ENCODE measurements at places on chromosomes 2 and 18.

DNA sequence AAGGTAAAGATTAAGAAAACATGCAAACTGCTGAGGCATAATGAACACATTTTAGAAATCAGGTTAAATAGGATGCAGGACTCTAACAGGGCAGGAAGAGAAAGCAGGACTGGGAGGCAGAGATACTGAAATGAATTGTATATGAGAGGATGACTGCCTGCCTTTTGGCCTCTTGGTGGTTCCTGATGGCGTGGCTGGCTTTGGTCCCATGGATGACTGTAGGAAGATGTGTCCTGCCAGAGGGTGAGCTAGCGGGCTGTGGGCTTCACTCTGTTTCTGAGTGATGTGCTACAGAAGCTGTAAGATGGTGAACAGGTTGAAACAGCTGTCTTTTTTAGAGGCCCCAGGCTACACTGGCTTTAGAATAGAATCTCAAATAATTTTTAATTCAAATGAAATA is 517.0 kb downstream of the SLC4A3 start:
- DNase-seq = no peak

GRCh38 chr2:211723398-211723797 is 815.2 kb downstream of the ERBB4 start:
- no peak for DNase-seq

DNA sequence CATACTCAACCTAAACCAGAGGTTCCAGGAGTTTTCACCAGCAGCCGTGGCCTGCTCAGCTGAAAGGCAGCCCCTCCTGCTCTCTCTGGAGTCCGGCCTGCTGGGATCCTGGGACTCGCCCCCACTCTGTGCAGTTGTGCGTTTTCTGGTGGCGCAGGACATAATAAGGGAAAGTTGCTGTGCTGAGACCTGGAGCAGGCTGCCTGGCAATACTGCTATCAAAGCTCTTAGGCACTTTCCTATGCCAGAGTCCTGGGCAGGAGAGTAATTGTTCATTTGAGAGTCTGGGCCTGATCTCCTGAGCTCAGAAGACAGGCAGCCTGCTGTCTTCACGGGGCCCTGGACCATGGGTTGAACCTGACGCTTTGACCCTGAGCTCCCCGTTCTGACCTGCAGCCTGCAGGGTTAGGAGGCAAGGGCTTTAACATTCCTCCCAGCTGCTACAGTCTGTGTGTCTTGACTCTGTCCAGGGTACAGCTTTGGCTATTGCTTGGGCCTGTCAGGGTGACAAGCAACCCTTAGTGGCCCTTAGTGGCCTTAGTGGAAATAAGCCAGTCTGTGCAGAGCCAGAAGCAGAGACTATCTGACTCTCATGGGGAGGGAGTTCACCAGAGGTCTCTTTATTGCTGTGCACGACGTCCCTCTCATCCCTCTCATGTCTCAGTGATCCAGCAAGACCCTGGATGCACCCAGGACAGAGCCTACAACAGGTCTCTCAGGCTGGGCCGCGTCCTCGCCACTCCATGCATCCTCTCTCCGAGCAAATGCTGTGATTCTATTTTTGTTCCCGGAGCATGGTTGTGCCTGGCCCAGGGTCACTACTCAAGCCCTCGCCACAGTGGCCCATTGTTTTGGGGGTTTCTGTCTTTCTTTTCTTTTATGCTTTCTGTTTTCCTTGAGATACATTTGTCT is 60.6 kb downstream of the ACKR3 start:
- no peak for DNase-seq

- DNase-seq = no peak
These were observed 63.3 kb upstream of the GALNT5 start for GRCh38 chr2:157194097-157194688.
